B cell (primary cell): ENCODE measurements at places on chromosomes 3 and 15. TPM values are rescaled to one million over a fixed set of nuclear protein-coding genes. Genes with fewer than 3 reads are reported as not detected.

- no peaks in the 10 kb centered on the region for H3K4me1 ChIP-seq
- no peaks in the 10 kb centered on the region for H3K27me3 ChIP-seq
- H3K27ac ChIP-seq = no peak overlapping the region
- no peak for DNase-seq
- H3K36me3 ChIP-seq = no peaks in the 10 kb centered on the region
Measured at GRCh38 chr3:168782193-168782592, 686.5 kb upstream of the GOLIM4 start.

- no peaks in the 10 kb centered on the region for H3K27me3 ChIP-seq
- no peaks in the 10 kb centered on the region for H3K36me3 ChIP-seq
- DNase-seq = no peak
- no peaks in the 10 kb centered on the region for H3K4me1 ChIP-seq
Measured at GRCh38 chr3:165754219-165755007, 82.8 kb downstream of the BCHE start.

DNA sequence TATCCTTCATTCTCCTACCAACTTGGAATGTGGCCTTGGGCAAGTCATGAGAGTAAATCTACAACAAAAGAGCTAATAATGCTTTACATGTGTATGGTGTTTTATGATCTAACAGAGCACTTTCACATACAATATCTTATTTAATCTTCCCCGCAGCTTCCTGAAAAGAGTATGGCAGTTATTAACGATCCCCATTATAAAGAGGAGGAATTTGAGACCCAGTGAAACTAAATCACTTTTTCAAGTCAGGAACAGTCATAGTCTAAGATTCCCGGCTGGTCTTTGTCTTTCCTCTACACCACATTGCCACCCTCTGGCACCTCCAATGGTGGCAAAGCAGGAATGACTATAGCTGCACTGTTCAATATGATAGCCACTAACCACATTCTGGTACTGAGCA lies 69.7 kb upstream of the CMSS1 start:
- H3K4me1 ChIP-seq = no peaks in the 10 kb centered on the region
- H3K27ac ChIP-seq = no peak overlapping the region
- DNase-seq = no peak
- H3K27me3 ChIP-seq = no peaks in the 10 kb centered on the region
- H3K36me3 ChIP-seq = no peaks in the 10 kb centered on the region

Gene TRIM69
- 28.6 and 30.8 TPM in 2 replicates for total RNA-seq

DNA sequence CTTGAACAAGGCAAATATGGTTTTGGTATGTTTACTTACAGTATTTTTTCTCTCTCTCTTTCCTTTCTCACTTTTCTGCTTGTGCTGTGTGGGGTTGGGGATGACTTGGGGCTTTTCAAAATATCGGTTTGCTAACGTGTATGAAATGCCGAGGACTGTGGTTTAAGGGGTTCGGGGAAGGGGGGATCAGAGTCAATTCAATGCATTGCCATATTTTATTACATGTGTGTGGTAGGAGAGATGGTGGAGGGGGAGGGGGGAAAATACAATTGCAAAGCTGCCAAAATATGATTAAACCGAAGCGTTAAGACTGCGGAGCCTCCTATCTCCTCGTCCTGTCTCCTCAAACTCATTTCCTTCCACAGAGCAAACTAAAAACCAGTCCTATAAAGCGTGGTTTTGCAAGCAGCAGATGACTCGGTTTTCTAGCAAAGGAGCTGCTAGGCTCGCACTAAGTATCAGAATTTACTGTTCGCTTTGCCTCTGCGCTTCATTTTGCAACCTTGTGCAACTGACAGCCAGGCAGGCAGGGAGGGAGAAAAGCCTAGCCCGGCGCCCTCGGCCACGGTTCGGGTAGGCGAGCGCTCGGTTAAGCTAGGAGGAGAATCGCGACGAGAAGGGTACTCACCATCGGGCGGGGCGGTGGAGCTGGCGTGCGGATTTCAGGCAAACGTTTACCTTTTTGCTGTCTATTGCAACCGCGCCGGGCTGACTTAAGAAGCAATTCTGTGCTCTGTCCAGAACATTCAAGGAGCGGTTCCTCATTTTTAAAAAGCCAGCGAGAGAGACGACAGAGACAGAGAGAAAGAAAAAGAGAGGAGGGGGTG lies 4.0 kb upstream of the NR2F2 start:
- DNase-seq = no peak
- no peak overlapping the region for H3K4me3 ChIP-seq
- H3K27me3 ChIP-seq = peaks cover 58% of the 10 kb centered on the region
- H3K4me1 ChIP-seq = peaks cover 3% of the 10 kb centered on the region
- no peak overlapping the region for H3K27ac ChIP-seq

- H3K4me3 ChIP-seq = no peak overlapping the region
- no peaks in the 10 kb centered on the region for H3K36me3 ChIP-seq
- no peaks in the 10 kb centered on the region for H3K4me1 ChIP-seq
- DNase-seq = no peak
Measured at GRCh38 chr15:71529361-71529760, 281.0 kb upstream of the NR2E3 start.

DNA sequence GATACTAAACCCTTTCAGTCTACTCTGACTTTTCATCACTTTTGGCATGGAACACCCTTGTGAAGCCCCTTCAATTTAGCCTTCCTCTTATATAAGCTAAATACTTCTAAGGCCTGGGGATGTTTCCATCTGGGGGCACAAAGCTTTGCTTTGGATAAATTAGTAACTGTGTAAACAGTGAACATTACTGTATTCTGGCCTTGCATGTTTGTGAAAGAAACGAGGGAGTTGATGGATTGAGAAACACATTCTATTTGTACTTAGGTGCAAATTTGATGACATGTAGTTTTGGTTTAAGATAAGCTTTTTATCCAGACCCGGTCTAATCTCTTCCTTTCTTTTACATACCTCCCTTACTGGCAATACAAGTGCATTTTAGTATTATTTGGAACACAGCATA lies 19.7 kb downstream of the PSMD6 start:
- H3K4me3 ChIP-seq = no peak overlapping the region
- H3K36me3 ChIP-seq = no peaks in the 10 kb centered on the region
- no peaks in the 10 kb centered on the region for H3K4me1 ChIP-seq
- DNase-seq = no peak
- H3K27ac ChIP-seq = no peak overlapping the region

DNA sequence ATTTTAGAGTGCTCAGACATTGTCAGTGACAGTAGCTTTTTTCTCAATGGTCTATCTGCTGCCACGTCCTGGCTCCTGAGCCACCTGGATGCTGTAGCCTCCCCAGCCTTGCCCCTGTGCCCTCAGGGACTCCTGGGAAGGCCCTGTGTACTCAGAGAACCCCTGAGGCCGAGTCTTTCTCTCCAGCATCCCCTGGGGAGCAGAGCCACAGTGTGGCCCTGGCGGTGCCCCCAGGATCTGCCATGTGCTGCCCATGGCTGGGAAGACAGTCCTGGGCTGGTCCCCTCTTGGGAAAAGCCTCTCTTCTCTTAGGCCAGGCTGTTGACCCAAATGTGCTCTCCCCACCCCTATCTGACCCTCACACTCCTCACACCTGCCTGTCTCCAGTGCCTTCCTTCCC lies 5.0 kb downstream of the MYD88 start:
- peaks cover 19% of the 10 kb centered on the region for H3K36me3 ChIP-seq
- no peak overlapping the region for H3K27ac ChIP-seq

- H3K4me1 ChIP-seq = peaks cover 8% of the 10 kb centered on the region
- H3K27me3 ChIP-seq = no peaks in the 10 kb centered on the region
- no peak overlapping the region for H3K27ac ChIP-seq
- peak; percentile 83 for DNase-seq
- H3K36me3 ChIP-seq = no peaks in the 10 kb centered on the region
Measured at GRCh38 chr3:196528639-196529233, 13.6 kb upstream of the SMCO1 start.

DNA sequence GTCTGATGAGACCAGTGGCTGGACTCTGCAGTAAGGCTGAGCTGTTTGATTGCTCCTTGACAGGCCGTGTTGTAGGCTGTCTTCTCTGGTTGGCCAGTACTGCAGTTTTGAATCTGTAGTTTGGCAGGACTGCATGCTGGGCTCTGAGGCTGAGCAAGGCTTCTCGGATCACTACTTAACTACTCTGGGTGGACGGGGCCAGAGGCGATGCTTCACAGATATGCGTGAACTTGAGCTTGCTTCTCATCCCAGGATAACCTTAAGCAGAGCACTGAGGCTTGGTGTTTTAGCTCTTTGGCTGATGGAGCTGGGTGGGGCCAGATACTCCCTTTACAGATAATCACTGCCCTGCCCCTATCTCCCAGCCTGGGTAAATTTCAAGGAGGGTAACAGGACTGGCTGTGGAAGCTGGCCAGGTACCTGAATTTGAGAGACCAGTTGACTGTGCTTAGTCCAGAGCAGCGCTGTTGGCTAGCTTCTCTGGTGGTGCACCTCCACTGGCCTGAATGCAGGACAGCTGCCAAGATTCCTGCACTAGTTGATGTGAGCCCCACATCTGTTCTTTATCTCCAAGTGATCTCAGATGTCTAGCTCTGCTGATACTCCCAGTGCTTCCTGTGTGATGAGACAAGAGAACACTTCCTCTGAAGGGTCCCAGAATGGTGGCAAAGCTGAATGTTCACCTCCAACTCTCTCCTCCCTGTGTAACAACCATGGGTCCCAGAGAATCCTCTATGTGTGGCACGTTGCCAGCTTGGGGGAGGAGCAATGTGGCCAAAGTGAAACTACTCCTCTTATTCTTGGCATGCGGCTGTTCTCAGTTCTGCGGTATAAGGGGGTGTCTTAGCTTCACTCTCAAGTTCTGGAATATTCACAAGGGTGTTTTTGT lies 37.9 kb downstream of the RPL39L start:
- DNase-seq = peak; percentile 51
- H3K27me3 ChIP-seq = no peaks in the 10 kb centered on the region
- H3K36me3 ChIP-seq = no peaks in the 10 kb centered on the region
- peaks cover 11% of the 10 kb centered on the region for H3K4me1 ChIP-seq
- H3K27ac ChIP-seq = peak overlapping the region; percentile 14
- peak overlapping the region; percentile 6 for H3K4me3 ChIP-seq

Gene SOX14
- not detected in 2 replicates for total RNA-seq

Gene ST3GAL6
- total RNA-seq = not detected in 2 replicates

GRCh38 chr3:45666757-45667431 lies 22.3 kb upstream of the SACM1L start:
- H3K4me3 ChIP-seq = no peak overlapping the region
- no peaks in the 10 kb centered on the region for H3K27me3 ChIP-seq
- no peaks in the 10 kb centered on the region for H3K36me3 ChIP-seq
- H3K4me1 ChIP-seq = peaks cover 12% of the 10 kb centered on the region
- DNase-seq = no peak
- no peak overlapping the region for H3K27ac ChIP-seq

GRCh38 chr15:50055332-50055731 lies 63.7 kb downstream of the ATP8B4 start:
- no peaks in the 10 kb centered on the region for H3K27me3 ChIP-seq
- no peaks in the 10 kb centered on the region for H3K4me1 ChIP-seq
- no peak overlapping the region for H3K27ac ChIP-seq
- no peak for DNase-seq
- H3K4me3 ChIP-seq = no peak overlapping the region

DNA sequence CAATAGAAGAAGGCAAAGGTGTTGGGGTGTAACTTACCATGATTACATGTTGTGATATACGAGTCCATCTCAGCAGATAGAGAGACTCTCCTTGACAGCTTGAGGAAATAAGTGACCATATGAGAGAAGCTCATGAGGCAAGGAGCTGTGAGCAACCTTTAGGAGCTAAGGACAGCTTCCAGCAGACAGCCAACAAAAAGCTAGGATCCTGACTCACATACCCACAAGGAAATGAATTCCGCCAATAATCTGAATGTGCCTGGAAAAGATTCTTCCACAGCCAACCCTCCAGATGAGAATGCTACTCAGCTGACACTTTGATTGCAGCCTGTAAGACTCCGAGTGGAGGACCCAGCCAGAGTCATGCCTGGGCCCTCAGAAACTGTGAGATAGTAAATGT lies 339.6 kb upstream of the TPRG1 start:
- H3K4me1 ChIP-seq = no peaks in the 10 kb centered on the region
- H3K27ac ChIP-seq = no peak overlapping the region
